ENCODE measurements at places on chromosomes 3 and 15. TPM values are rescaled to one million over a fixed set of nuclear protein-coding genes. Genes with fewer than 3 reads are reported as not detected.

Gene ADPRH
- total RNA-seq, result 6.2 TPM

Gene COL8A1
- not detected for total RNA-seq

Gene NCKIPSD
- 12.2 TPM for total RNA-seq

GRCh38 chr15:56817321-56818080 lies 84.2 kb upstream of the ZNF280D start:
- H3K27ac ChIP-seq, result no peak overlapping the region
- no peak overlapping the region for H3K4me3 ChIP-seq
- H3K27me3 ChIP-seq, result no peaks in the 10 kb centered on the region
- DNase-seq, result no peak
- no peaks in the 10 kb centered on the region for H3K4me1 ChIP-seq

DNA sequence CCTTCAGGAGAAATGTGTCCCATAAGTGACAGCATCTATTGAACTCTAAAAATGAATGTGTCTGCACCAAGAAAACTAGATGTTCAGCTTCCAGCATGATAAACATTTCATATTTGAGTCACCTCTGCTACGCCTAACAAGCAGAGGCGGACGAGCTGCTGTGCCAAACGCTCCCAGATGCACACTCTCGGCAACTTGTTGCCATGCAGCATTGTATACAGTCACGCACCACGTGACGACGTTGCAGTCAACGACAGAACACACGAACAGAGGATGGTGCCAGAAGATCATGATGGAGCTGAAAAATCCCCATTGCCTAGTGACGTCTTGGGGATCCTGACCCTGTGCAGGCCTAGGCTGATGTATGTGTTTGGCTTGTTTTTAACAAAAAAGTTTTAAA lies 137.5 kb downstream of the XXYLT1 start:
- H3K4me1 ChIP-seq, result peaks cover under 1% of the 10 kb centered on the region
- no peaks in the 10 kb centered on the region for H3K27me3 ChIP-seq
- no peak overlapping the region for H3K27ac ChIP-seq
- H3K36me3 ChIP-seq, result no peaks in the 10 kb centered on the region
- no peak for DNase-seq

DNA sequence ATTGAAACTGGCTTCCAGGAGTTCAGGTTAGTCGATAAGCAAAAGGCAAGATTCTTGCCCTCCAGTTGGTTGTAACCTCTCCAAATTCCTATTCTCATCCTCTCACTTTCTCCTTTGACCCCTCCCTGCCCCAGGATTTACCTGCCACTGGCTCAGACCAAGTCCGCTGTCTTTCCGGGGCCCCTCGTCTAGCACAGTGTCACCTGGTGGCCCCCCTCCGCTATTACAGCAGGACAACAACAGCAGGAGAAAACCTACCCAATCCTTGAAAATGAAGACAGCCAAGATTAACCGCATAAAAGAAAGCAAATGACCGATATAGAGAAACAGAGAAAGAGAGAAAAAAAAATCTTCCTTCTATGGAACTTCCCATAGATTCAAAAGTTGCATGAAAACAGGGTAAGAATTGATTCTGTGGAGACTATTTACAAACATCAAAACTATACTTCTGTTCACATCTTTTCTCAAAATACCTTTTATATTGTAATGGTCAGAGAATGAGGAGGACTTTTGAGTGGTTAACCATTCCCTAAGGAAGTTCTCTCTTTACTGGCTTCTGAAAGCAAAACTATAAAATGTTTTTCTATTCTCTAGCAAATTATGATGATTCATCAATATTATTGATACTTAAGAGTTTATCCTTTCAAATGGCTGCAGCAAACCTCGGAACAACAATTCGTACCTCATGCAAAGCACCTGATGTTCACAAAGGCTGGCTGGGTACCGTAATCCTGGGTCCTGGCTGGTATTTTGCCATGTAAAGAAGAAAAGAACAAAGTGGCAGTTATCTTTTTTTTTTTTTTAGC lies 10.0 kb upstream of the ST8SIA2 start:
- H3K27me3 ChIP-seq, result no peaks in the 10 kb centered on the region
- H3K27ac ChIP-seq, result no peak overlapping the region
- peak; percentile 24 for DNase-seq
- no peaks in the 10 kb centered on the region for H3K4me1 ChIP-seq
- no peaks in the 10 kb centered on the region for H3K36me3 ChIP-seq
- no peak overlapping the region for H3K4me3 ChIP-seq

GRCh38 chr3:182911782-182912111 lies 68.6 kb downstream of the DCUN1D1 start:
- H3K27ac ChIP-seq, result no peak overlapping the region
- H3K4me3 ChIP-seq, result no peak overlapping the region
- H3K27me3 ChIP-seq, result no peaks in the 10 kb centered on the region
- peaks cover 21% of the 10 kb centered on the region for H3K36me3 ChIP-seq
- no peak for DNase-seq

Data from natural killer cell (primary cell).